ENCODE measurements at places on chromosomes 5 and 9. TPM values are rescaled to one million over a fixed set of nuclear protein-coding genes. Genes with fewer than 3 reads are reported as not detected.

GRCh38 chr5:136006761-136007251 is 22.0 kb upstream of the TGFBI start:
- H3K27ac ChIP-seq = peak overlapping the region; percentile 66
- peaks cover 24% of the 10 kb centered on the region for H3K4me1 ChIP-seq
- no peak overlapping the region for H3K4me3 ChIP-seq
- H3K36me3 ChIP-seq = no peaks in the 10 kb centered on the region

DNA sequence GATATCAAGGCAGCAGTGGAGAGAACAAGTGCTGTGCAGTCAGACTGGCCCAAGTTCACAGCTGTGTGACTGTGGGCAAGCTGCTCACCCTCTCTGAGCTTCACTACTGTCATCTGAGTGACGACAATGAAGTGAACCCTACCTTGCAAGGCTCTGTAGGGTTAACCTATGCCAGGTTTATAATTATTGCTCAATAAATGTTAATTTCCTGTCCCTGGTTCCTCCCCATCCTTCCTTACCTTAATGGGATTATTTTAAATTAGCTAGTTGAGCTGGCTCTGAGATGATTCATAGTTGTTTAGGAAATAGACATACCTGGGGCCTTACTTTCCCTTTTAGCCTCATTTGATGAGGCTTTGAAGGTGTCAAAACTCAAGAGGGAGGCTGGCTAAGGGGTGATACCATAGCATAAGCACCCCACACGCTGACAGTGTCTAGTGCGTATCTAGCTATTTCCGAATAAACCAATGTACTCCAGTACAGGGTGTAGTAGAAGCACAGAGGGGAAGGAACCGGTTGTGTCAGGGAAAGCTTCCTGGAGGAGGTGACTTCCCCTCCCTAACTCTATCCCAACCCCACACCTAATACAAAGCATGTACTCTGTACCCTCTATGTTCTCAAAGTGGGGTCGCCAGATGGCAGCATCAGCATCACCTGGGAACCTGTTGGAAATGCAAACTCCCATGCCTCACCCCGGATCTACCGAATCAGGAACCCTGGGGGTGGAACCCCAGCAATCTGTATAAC is 63.3 kb upstream of the SLC25A51 start:
- DNase-seq = no peak
- peaks cover 37% of the 10 kb centered on the region for H3K36me3 ChIP-seq
- no peak overlapping the region for H3K4me3 ChIP-seq
- peaks cover 56% of the 10 kb centered on the region for H3K4me1 ChIP-seq
- peak overlapping the region; percentile 33 for H3K27ac ChIP-seq
- H3K27me3 ChIP-seq = no peaks in the 10 kb centered on the region

DNA sequence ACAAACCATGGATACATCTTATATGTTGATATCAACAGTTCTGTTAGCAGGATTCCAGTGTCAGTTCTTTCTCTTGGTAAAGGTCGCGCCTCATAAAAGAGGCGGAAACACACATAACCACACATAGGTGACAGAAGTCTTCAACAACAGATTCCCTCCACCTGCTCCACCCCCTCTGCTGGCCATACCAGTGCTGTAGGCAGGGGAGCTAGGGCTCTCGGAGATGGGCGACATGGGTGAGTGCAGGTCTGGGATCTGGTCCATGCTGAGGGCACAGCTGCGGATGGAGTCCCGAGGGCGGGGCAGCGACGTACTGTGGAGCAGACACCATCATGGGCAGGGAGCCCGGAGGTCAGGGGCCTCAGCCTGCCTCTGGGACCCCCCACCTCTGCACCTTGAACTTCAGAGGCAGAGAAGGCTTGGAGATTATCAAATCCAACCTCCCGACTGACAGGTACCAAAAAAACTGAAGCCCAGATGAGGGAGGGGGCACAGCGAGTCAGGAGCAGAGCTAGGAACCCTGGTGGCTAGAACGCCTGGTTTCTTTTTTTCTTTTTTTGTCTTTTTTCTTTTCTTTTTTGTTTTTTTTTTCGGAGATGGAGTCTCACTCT is 12.0 kb upstream of the TOR2A start:
- no peaks in the 10 kb centered on the region for H3K4me1 ChIP-seq
- H3K27ac ChIP-seq = no peak overlapping the region
- no peak overlapping the region for H3K4me3 ChIP-seq
- peaks cover 47% of the 10 kb centered on the region for H3K27me3 ChIP-seq

NCS1 gene
- total RNA-seq = 35.8 TPM

DNA sequence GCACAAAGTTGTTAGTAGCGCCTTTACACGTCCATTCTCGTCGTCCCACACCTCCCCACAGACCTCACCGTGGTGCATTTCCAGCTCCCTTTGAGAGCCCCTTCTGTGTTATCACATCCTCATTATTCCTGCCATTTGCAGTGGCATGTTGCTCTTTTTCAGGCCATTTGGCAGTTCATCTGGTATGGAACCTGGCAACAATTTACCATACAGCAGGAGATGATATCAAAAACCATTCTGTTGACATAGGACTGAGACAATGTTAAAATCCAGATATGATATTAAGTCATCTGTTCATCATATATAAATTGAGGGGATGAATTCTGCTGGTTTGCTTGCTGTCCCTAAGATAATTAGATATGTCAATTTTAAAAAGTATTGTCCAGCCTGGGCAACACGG is 83.0 kb downstream of the TMEM174 start:
- H3K27me3 ChIP-seq = peaks cover 3% of the 10 kb centered on the region
- no peaks in the 10 kb centered on the region for H3K36me3 ChIP-seq
- no peak overlapping the region for H3K27ac ChIP-seq

DNA sequence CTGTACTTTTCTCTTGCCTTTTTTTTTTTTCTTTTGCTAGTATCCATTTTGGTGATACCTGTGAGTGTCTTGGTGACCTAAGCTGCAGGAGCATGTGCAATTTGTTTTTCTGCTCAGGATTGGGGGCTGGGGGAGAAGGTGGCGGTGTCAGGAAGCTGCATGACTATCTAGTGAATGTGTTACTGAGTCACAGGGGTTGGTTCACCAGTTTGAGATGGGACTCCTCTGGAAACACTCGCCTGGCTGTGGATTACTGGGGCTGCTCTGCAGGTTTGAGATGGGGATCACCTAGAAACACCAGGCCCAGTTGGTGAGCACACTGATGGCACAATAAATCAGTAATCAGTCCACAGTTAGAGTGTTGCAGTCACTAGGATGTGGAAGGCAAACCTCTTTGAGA is 447.9 kb downstream of the SPATA31D1 start:
- H3K4me3 ChIP-seq = no peak overlapping the region
- H3K4me1 ChIP-seq = no peaks in the 10 kb centered on the region
- H3K27me3 ChIP-seq = no peaks in the 10 kb centered on the region
- H3K27ac ChIP-seq = no peak overlapping the region

DNA sequence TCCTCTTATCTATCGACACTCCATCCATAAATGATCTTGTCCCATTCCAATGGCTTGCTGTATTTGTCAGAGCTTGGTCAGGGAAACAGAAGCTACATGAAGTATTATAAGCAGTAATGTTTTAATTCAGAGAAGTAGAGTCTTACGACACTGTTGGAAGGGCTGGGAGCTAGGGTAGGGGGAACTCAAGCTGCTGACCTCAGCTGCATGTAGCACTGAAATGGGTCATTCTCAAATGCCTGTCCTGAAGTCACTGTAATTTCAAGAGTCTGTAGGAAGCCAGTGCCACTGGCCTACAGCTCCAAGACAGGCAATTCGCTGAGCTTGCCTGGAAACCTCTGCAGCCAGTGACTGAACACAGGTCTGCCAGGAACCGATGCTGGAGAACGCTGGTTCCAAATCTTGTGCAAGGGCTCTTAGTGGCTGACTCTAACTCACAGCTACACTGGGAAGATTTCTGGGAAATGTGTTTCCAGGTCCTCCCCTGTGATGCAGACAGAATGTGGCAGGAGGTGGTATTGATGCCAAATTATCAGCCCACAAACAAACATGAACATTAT is 532.4 kb downstream of the CCDC171 start:
- DNase-seq = no peak
- no peak overlapping the region for H3K27ac ChIP-seq
- H3K4me1 ChIP-seq = no peaks in the 10 kb centered on the region

DNA sequence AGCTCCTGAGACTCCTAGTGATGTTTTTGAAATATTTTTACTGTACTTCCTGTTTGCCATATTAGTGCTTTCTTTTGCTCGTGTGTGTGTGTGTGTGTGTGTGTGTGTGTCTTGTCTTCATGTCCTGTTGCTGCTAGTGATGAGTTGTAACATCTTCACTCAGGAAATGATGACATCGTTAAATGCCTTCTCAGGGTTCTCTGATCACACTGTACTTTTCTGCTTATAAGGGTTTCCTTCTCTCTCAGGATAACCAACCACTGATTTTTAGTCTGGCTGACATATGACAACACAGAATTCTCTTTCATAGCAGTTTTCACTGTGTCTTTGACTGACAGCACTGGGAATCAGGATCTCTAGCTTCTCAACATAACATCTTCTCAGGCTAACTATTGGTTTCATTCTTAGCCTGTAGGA is 16.1 kb downstream of the SV2C start:
- no peak overlapping the region for H3K27ac ChIP-seq
- H3K27me3 ChIP-seq = no peaks in the 10 kb centered on the region
- no peaks in the 10 kb centered on the region for H3K36me3 ChIP-seq
- H3K4me3 ChIP-seq = no peak overlapping the region
- DNase-seq = no peak

GRCh38 chr9:77865385-77866047 is 166.1 kb downstream of the GNAQ start:
- H3K4me1 ChIP-seq = peaks cover 2% of the 10 kb centered on the region
- peaks cover 6% of the 10 kb centered on the region for H3K36me3 ChIP-seq
- no peaks in the 10 kb centered on the region for H3K27me3 ChIP-seq
- H3K27ac ChIP-seq = no peak overlapping the region

DNA sequence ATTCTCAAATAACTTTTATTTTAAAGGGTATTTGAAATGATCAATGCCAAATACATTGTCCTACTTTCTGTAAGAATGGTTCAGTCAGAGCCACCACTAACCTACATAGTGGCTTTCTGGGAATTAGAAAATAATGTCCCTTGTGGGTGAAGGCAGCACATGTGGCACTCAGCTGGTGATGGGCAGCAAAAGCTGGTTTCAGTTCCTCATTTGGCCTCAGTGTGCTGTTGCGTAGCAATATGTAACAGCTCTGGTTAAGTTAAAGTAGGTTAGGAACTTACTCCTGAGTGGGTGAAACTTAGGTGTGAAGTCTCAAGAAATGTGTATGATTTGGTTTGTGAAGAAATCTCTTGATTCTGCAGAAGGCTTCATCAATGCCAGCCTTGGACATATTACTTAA is 99.6 kb upstream of the SPEF2 start:
- no peaks in the 10 kb centered on the region for H3K27me3 ChIP-seq
- H3K4me1 ChIP-seq = no peaks in the 10 kb centered on the region
- H3K36me3 ChIP-seq = no peaks in the 10 kb centered on the region
- no peak overlapping the region for H3K4me3 ChIP-seq
- H3K27ac ChIP-seq = no peak overlapping the region
- no peak for DNase-seq

Data from IMR-90 (cell line).